CD4-positive, alpha-beta T cell treated with Interleukin-6 at 100 ng/mL for 8 hours (primary cell): ENCODE measurements at places on chromosomes 11 and 22.

DNA sequence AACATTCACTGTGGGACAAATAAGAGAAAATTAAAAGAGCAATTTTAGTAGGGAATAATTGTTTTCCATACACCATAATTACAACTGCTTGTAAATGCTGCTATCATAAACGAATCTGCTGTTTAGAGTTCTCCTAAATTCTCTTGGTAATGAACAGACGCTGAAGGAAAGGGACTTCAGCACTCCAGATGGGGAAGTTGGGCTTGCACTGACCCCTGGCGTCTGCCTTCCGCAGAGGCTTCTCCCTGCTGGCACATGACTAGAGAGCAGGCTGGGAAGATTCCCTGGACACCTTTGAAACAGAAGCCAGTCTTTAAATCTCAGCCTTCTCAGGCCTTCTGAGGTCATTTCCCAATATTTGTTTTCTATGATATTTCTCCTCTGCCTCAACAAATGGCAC is 84.1 kb downstream of the NXPE2 start:
- DNase-seq = no peak

DNA sequence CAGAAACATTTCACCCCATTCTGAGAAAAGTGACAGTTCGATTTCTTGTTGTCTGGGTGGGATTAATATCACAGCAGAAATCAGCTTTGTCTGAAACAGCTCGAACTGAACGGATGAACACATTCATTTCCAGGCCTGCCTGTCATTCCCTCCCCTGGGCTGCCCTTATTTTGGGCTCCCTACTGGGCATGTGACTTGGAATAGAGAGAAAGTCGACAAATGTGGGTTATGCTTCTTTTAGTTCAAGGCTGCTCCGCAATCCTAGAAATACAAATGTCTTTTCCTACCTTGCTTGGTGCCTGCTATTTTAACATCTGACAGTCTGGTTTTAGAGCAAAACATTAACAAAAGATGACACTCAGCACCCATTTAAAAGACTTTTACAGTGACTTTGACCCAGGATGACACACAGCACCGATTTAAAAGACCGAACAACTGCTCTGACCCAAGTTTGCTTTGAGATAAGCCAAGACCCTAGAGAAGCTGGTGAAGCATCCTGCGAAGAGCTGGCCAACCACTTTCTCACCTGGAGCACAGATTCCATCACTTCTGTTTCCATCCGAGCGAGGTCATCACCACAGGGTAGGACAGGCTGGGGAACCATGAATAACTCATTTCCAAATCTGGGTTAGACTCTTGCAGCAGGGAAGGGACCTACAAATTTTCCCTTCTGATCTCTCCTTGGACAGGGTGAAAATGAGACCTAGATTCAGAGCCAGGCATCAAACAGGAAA is 13.1 kb downstream of the CLMP start:
- DNase-seq = no peak

DNA sequence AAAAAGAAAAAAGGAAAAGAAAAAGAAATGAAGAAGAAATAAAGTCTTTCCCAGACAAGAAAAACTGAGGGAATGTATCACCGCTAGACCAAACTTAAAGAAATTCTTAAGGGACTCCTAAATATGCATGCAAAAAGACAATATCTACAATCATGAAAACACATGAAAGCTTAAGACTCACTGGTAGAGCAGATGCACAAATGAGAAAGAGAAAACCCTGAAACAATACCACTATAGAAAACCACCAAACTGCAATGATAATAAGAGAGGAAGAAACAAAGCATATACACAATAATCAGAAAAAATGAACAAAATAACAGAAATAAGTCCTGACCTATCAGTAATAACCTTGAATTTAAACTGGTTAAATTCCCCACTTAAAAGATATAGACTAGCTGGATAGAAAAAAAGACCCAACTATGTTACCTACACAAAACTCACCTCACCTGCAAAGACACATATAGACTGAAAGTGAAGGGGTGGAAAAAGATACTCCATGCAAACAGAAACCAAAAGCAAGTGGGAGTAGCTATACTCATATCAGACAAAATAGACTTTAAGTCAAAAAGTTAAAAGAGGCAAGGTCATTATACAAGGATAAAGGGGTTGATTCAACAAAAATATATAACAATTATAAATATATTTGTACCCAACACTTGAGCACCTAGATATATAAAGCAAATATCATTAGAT is 61.3 kb upstream of the NARS2 start:
- DNase-seq = no peak

GRCh38 chr22:30555282-30556210 is 9.0 kb upstream of the SEC14L6 start:
- DNase-seq = no peak

- DNase-seq = no peak
Measured at GRCh38 chr11:10763766-10764165, 12.7 kb downstream of the CTR9 start.

DNA sequence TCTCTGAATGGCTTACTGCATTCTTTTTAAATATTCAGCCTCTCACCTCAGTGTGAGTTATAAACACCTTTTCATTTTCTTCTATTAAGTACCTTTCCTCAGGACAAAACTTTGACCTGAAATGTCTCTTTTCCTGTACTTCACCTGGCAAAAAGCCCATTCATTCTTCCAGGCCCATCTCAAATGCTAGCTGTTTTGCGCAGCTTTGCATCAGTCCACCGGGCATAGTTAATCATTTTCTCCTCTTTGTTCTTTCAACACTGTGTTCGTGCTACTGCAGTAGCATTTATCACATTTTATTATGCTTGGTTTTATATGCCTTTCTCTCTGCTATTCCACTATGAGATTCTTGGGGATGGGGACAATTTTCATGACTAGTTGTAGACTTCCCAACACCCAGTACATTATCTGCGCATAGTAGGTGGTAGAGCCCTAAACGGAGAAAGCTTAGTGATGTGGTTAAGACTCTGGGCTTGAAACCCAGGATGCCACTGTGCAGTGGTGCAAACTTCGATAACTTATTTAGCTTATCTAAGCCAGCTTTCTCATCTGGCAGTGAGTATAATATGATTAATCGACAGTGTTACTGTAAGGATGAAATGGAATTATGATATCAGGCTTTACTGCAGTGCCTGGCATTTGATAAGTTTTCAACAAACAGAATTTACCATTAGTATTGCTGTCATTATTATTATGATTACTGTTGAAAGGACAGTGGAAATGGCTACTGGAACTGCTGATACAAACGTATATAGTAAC is 695.7 kb downstream of the NELL1 start:
- no peak for DNase-seq

DNA sequence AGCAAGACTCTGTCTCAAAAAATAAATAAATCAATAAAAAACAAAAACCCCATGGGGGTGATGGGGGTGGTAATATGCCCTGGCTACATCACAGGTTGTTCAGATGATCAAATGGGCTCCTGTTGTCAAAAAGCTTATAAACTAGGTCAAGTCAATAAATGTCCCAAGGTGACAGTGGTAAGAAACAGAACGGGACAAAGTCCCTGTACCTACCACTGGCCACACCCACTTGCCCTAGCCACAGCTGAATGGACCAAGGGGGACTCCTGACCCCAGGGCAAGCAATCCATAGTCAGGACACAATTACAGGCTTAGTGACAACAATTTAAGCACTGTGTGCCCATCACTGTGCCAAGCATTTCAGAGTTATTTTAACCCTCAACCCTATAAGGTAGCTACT is 6.0 kb downstream of the NAGA start:
- DNase-seq = no peak

GRCh38 chr11:67306769-67307544 is 3.6 kb downstream of the SSH3 start:
- no peak for DNase-seq

DNA sequence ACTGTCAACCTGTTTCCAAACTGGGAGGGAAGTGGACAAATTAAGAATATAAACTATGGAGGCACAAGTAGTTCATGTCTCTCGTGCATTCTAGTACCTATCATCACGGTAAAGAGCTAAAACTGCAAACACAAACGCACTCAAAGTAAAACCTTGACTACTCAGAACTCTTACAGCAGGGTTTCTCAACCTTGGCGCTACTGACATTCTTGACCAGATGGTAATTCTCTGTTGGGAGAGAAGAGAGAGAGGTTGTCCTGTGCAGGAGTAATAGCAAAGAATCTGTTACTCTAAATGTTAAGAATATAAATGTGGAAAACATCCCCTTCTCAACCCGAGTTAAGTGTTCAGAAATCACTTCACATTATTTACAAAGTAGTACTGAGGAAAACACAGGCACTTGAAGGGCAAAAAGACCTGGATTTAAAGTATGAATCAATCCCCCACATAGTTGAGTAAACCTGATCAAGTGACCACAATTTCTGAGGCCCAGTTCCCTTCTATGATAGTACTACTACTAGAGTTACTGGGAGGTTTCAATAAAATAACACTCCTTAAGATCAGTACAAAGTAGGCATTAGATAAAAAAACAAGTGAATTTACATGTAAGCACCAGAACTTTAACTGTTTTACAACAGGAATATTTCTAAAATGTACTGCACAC is 73.1 kb upstream of the ARHGAP32 start:
- DNase-seq = no peak

DNA sequence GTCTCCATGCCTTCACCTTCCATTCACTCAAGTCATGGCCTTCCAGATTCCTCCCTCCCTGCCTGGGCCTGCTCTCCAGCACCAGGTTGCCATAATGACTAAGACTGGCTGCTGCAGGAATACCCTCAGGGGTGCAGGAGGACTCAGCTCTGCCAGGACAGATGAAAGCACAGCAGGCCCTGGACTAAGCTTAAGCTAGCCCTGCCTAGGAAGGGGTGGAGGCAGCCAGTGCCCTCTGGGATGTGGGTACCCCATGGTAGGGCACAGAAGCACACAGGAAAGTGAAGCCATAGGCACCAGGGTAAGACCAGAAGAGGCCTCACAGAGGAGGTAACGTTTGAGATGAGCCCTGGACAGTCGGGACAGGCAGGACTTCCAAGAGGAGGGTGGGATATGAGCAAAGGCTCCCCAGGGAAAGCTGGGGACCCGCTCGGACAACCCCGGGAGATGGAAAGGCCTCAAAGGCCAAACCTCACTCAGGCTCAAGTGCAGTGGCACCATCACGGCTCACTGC is 3.0 kb upstream of the RIN1 start:
- DNase-seq = no peak

GRCh38 chr11:114197799-114198500 is 98.2 kb upstream of the NNMT start:
- no peak for DNase-seq

DNA sequence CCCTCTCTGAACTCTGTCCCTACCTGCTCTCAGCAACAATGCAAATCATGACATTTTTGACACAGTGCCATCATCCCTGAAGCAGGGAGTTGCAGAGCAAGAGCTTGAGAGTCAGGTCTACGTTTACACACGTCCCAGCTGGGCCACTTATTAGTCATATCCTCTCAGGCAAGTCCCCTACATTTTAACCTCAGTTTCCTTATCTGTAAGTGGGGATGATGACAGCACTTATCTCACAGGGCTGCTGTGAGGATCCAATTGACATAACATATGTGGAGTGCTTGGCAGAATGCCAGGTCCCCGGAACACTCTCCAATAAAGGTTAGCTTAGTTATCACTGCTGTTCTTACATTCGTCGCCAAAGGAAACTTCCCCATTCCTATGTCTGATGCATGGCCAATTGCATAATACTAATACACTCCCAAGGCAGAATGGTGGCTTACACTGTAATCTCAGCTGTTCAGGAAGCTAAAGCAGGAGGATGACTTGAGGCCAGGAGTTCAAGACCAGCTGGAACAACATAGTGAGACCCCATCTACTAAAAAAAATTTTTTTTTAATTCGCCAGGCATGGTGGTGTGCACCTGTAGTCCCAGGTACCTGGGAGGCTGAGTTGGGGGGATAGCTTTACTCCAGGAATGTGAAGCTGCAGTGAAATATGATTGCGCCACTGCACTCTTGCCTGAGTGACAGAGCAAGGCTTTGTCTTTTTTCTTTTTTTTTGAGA is 16.6 kb downstream of the ASCC2 start:
- no peak for DNase-seq

DNA sequence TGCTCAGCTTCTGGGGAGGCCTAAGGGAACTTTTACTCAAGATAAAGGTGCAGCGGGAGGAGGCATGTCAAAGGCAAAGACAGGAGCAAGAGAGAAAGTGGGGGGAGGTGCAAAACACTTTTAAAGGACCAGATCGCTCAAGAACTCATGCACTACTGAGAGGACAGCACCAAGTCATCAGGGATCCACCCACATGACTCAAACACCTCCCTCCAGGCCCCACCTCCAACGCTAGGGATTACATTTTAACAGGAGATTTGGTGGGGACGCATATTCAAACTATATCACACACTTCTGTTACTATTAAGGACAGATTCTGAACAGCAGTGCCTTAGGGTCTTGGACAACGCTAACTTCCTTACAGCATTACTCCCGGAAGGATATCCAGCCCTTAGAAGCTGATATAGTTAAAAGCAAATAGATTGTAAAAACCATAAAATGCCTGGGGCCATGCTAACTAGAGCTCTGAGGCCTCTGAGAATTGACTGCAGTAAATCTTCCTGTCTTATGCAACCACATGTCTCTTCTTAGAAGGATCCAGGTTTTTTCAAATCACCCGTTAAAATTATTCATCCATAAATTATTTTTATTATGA is 16.7 kb upstream of the ZC3H12C start:
- DNase-seq = no peak

GRCh38 chr11:11806074-11806473 is 35.7 kb upstream of the USP47 start:
- DNase-seq = no peak

DNA sequence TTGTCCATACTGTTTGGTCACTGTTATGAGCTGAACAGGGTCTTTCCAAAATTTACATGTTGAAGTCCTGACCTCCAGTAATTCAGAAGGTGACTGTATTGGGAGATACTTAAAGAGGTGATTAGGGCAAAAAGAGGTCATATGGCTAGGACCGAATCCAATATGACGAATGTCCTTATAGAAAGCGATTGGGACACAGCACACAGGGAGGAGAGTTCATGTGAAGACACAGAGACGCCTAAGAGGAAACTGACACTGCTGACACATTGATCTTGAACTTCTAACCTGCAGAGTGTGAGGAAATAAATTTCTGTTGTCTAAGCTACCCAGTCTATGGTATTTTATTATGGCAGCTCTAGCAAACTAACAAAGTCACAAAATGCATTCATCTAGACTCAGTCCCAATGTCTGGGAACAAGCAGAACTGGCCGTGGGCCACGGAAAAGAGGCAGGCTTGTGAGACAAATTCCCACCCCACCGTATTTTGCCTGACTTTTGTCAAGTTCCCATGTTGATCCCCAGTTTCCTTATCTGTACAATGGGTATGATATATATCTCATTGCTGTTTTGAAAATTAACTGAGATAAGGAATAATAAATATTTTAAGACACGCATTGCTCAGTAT is 295.0 kb downstream of the NTM start:
- no peak for DNase-seq

- peak; percentile 24 for DNase-seq
Measured at GRCh38 chr22:45553351-45554039, 50.8 kb downstream of the FBLN1 start.

GRCh38 chr22:48500471-48501230 is 1327.0 kb downstream of the BRD1 start:
- no peak for DNase-seq
